ENCODE measurements at places on chromosomes 6 and 20. TPM values are rescaled to one million over a fixed set of nuclear protein-coding genes. Genes with fewer than 3 reads are reported as not detected.

GRCh38 chr6:19417713-19418112 lies 419.5 kb upstream of the ID4 start:
- DNase-seq, result peak; percentile 72

- no peak for DNase-seq
Observed at GRCh38 chr6:31178143-31179041, 7.9 kb upstream of the POU5F1 start.

DNA sequence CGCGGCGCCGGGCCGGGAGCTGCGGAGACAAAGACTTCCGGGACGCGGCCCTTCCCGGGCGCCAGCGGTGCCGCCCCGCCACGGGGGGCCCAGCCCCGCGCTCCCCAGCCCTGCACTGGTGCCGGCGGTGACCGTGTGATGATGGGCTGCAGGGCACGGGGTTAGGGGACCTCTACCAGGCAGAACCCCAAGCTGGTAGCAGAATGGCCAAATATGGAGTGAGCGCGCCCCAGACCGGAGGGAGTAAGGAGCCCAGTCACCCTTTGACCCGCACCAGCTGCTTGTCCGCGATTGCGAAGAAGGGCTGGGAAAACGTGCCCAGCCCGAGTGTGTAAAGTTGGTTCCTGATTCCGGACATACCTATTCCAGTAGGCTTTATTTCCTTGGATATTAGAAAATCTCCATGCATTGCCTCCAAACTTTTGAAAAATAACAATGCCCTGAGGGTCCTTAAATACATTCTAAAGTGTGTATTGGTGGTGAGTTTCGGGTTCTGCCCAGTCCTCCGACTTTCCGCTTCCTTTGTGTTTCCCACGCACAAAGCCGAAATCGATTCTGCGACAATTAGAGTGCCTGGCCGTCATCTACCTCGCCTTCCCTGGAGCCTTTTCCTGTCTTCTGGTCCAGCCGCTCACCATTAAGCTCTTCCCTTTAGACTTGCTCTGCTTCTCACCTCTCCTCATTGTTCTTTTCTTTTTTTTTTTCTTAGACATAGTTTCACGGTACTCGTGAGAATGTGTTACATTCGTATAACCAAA lies 1.1 kb downstream of the ABRACL start:
- peak; percentile 7 for DNase-seq

DNA sequence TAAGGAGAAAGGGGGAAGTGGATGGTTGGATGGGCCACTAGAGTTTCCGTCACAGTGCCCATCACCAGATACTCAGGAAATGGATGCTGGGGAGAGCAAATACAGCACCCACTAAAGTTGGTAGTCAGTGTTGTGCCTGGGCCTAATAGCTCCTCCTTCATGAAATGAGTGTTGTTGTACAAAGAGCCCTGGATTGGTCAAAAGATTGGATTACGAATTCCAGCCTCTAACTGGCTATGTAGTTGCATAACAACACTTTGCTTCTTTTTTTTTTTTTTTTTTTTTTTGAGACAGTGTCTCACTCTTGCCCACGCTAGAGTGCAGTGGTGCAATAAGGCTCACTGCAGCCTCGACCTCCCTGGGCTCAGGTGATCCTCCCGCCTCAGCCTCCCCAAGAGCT lies 27.4 kb downstream of the KCNG1 start:
- DNase-seq, result peak; percentile 46

Gene C2
- 0.34 TPM for total RNA-seq

- peak; percentile 30 for DNase-seq
Observed at GRCh38 chr6:73152966-73153757, 72.1 kb downstream of the KHDC1L start.

GRCh38 chr6:135667691-135668455 lies 170.3 kb upstream of the AHI1 start:
- peak; percentile 58 for DNase-seq

DNA sequence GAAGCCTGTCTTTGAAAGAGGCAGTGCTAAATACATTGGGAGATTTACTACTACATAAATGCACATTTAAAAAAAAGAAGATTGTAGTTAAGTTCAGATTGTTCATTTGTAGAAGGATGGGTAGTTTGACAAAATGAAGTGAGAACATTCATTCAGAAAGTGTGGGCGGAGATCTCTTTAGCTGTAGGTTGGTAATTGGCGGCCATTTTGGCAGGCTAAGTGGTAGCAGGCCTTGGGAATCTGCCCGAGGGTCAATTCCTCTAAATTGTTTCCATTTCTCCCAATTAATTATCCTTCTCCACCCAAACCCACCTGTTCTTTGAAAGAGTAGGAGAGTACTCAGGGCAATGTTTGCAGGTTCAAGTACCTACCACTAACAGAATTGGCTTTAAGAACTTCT lies 17.9 kb downstream of the SOX4 start:
- no peak for DNase-seq

DNA sequence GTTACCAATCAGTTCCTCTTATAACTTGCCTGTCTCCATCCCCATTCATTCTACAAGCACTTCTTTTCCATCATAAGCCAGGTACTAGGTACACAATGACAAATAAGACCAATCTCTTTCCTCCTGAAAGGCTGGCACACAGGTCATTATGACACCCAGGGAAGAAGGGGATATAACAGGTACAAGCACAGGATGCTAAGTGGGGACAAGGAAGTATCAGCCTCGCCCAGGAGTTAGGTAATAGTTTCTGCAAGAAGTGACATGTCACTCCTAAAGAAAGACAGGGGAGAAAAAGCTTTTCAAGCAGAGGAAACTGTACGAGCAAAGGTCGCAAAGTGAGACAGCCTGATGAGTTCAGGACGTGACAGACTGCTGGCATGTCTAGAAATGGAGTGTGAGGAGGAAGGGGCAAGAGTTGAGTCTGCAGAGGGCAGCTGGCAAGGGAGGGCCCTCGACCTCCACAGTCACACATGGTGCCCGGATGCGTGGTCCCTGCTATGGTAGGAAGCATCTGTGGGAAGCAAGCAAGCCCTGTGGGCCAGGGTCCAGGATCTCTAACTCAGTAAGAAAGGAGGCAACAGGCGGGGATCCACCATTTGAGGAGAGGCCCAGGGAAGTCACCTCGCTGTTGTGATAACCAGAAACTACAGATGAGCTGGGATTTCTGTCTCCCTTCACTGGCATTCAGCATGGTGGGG lies 40.4 kb downstream of the GPLD1 start:
- DNase-seq, result no peak

All from HFFc6 (cell line).